Type B pancreatic cell (in vitro differentiated cells): ENCODE measurements at places on chromosomes 12 and 14.

- no peak for DNase-seq
Observed at GRCh38 chr12:93145086-93145485, 216.0 kb upstream of the EEA1 start.

DNA sequence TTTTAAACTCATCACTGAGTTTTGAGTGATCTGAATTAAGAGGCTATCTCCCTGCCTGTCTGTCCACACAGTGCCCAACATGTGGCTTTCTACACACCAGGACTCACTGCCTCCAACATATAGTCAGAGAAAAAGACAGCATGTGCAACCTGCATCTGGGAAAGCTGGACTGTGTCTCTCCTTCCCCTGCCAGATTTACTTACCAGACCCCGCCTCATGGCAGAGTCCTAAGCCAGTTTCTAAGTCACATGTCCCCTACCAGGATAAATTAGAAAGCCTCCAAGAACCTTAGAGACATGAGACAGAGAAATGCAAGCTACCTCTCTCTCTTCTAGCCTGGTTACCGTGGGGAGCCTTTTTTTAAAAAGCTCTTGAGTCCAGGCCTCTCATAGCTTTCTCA is 2.7 kb upstream of the HDAC7 start:
- no peak for DNase-seq

GRCh38 chr14:50964683-50965390 is 20.6 kb upstream of the PYGL start:
- DNase-seq, result no peak

- DNase-seq, result no peak
Observed at GRCh38 chr12:116039081-116039480, 238.4 kb downstream of the MED13L start.

DNA sequence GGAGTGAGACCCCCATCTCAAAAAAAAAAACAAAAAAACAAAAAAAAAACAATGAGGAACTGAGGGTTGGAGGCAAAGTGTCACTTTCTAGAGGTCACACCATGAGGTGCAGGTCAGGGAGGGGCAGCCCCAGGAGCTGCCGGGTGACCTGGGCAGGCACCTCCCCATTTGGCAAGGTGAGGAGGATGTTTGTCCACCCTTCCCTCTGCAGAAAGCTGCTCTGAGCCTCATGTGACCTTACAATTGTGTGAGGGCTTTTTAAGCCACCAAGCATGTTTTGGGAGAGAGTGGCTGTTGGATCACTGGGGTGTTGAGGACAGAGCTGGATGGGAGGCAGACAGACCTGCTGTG is 49.6 kb downstream of the FOXN4 start:
- no peak for DNase-seq

DNA sequence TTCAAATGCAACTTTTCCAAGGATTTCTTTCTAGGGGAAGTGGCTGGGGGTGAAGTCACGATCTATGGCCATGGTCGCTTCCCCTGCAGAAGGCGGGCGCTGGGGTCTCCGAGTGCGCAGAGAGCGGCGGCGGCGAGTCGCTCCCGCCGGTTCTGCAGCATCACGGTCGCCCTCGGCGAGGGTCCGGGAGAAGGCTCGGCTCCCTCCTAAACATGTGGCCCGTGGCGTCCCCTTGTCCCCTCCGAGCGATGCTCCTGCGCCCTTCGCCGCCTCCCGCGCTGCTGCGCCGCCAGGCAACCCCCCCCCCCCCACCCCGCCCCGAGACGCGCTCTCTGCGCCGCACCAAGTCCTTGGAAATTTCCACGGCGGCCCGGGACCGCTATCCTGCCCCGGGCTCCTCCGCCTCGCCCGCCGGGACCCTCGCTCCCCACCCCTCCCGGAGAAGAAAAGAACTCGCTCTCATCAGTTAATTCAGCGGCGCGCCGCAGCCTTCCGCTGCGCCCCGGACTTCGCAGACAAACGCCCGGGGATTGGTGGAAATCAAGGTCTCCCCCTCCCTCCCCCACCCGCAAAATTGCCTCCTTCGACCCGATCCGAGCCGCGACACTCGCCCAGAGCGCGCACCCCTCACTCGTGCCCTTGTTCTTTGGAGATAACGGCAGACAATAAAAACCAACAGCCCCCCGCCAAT is at the start of gene ST8SIA1:
Gene ST8SIA1, minus strand, starts transcription at position 298 of the 691 bp plus-strand sequence. CDS start 475 bp downstream, outside the sequence.
- DNase-seq, result peak; percentile 71

DNA sequence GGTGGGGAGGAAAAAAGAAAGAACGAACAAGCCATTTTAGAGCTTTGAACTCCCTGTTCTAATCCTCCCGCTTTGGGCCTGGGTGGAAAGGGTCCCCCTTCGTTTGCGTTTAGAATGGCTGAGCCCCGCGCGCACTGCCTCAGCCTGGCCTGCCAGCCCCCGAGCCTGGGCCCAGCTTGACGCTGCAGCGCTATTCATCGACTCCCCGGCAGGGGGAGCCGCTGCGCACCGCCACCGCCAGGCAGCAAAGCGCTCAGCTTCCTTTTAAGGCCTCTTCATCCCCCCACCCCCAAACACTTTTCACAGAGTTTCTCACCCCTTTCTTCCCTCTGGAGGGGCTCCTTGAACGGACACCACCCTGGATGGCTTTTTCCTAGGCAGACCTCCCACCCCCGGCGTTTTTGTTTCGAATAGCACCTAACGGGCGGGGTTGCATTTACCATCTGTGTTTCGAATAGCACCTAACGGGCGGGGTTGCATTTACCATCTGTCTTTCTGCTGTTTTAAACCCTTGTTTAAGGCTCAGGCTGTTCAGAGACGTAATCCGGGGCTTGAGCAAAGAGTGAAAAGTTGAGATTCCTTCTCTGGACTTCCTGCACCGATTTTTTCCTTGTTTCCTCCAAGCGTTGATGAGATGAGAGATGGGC is 56.4 kb upstream of the PIWIL1 start:
- no peak for DNase-seq

GRCh38 chr12:6927379-6928021 is at the start of gene ATN1:
TSS of gene ATN1 (plus strand) at chr12:6927959. CDS start at chr12:6934002, 6,043 bp downstream.
- peak; percentile 84 for DNase-seq

- DNase-seq, result no peak
Observed at GRCh38 chr12:118183711-118184110, 47.8 kb downstream of the PEBP1 start.

GRCh38 chr14:54369343-54369742 is 27.5 kb upstream of the CDKN3 start:
- DNase-seq, result no peak

- no peak for DNase-seq
Observed at GRCh38 chr14:23402296-23403138, 5.6 kb downstream of the MYH6 start.

DNA sequence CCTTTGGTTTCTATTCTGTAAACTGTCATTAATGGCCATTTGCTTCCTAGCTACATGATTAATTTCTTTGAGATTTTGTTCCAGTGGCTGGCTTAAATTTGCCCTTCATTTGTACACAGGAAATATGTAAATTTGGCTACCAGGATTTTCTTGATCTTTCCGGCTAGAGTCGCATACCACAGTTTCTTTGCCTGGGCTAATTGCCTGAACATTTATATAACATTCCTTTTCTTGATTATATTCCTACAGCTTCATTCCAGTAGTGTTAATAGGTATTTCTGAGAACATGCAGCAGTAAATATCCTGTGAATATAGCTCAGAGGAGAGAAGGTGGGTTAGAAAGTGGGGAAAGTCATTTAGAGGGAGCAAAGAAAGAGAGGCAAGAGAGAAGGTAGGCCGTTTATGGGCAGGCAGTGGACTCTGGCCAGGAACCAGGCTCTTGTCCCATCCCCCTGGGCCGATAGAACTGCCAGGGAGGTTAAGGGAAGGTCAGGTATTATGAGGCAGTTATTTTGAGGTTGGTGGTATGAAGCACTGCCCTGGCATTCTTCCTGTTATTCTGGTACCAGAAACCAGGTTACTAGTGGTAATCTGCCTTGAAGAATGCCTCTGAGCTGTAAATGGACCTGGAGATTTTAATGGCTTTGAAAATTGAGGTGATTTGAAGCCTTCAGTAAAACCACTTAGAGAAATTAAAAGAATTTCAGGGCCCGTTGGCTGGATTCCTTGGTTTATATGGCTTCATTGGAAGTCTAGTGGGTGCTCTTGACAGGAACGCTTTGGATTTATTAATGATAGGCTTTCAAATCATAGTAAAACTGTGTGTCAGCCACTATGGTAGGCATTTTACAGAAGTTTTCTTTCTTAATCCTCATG is 4.4 kb downstream of the RNF10 start:
- no peak for DNase-seq

- no peak for DNase-seq
Observed at GRCh38 chr12:51970904-51971646, 19.6 kb downstream of the ACVR1B start.

DNA sequence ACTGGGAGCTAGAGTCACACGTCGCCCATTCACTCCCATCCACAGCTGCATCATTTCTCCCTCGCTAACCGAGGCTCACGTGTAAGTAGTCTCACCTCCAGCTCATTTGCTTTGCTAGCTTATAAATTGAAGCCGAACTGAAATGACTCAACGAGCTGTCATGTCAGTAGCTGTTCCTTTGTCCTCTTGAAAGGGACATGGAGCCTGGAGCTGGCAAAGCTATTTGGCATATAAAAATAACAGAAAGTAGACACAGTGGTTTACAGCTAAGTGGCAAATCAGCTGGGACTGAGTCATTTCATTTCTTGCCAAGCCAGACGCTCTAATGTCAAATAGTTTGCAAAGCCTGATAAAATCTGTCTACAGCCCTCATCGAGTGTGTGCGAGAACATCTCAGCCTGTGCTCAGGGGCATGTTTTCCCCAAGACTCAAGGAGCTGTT is 114.4 kb upstream of the TMEM233 start:
- no peak for DNase-seq

GRCh38 chr14:31122921-31123320 is 84.7 kb downstream of the HECTD1 start:
- no peak for DNase-seq

DNA sequence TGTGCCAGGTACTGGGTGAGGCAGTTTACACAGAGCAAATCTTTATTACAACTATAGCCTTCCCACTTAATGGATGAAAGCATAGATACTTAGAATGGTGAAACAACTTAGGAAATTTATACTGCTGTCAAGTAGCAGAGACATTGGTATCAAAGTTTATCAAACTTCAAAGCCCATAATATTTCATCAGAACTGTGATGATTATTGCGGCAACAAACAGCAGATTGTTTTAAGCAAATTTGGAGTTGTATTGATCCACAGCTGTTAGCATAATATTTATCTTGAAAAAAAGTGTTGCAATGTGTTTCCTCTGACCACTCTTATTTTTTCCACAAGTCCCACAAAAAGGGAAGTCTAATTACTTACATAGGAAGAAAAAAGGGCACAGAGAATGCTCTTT is 2.0 kb upstream of the SLCO1B3 start:
- DNase-seq, result no peak

- DNase-seq, result no peak
Observed at GRCh38 chr12:131963381-131963780, 13.6 kb downstream of the EP400 start.

DNA sequence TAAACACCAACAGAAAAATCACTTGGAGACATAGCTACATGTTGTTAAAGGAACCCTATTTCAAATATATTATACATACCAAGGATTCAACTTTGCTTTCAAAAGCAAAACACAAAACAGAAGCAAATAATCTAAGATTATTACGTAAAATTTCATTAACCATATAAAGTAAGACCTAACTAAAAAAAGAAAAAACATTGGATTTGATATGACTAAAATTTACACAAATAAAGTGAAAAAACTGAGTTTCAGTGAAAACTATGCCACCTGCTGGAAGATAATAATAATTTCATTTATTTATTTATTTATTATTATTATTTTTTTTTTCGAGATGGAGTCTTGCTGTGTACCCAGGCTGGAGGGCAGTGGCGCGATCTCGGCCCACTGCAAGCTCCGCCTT is 45.2 kb downstream of the WDHD1 start:
- no peak for DNase-seq

DNA sequence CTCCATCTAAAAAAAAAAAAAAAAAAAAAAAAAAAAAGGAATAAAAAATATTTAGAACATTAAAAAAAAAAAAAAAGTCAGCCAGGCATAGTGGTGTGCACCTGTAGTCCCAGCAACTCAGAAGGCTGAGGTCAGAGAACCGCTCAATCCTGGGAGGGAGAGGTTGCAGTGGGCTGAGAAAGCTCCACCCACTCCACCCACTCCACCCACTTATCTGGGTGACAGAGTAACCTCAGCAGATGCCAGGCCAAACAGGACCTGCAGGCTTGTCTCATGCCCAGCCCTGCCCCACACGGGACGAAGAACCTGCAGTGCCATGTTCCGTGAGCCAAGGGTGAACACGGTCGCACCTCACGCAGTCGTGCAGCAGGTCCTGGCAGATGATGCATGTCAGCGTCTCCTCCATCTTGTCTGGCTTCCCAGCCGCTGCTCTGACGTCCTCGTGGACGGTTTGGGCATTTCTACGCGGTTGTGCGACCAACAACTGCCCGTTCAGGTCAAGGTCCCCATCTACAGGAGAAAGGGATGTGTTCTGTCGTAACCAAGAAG is 28.6 kb downstream of the CHFR start:
- no peak for DNase-seq

DNA sequence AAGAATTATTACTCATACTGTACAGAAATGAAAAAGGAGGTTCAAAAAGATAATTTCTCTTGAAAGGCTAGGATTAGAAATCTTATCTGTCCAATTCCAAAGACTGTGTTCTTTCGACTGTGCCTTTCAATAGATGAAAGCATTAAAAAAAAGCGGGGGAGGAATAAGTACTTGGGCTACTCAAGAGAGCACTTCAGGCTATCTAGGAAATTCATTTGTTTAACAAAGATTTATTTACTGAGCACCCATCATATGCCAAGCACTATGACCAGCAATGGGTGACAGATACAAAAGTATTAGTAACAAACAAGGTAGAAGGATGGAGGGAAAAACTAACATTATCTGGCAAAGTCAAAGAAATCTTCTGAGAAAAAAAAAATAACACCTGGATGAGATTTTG is 37.4 kb downstream of the SENP1 start:
- no peak for DNase-seq

DNA sequence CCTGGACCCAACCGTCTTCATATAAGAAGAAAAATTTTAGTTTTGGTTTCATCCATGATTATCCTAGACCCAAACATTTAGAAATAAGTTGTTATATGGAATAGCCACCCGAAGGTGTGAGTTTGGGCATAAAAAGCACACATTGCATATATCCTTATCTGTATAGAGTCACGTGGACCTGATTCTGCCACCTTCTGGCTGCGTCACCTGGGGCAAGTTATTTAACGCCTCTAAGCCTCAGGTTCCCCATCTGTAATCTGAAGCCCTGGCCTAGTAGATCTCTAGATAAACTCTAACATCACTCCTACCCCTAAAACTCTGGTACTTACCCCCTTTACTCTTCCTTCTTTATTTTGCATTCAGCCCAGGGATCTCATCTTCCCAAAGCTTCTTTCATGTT is 14.3 kb upstream of the KRT5 start:
- no peak for DNase-seq

GRCh38 chr12:50224026-50224692 is 57.0 kb upstream of the CERS5 start:
- no peak for DNase-seq
